ENCODE measurements at places on chromosomes 2 and 18.

DNA sequence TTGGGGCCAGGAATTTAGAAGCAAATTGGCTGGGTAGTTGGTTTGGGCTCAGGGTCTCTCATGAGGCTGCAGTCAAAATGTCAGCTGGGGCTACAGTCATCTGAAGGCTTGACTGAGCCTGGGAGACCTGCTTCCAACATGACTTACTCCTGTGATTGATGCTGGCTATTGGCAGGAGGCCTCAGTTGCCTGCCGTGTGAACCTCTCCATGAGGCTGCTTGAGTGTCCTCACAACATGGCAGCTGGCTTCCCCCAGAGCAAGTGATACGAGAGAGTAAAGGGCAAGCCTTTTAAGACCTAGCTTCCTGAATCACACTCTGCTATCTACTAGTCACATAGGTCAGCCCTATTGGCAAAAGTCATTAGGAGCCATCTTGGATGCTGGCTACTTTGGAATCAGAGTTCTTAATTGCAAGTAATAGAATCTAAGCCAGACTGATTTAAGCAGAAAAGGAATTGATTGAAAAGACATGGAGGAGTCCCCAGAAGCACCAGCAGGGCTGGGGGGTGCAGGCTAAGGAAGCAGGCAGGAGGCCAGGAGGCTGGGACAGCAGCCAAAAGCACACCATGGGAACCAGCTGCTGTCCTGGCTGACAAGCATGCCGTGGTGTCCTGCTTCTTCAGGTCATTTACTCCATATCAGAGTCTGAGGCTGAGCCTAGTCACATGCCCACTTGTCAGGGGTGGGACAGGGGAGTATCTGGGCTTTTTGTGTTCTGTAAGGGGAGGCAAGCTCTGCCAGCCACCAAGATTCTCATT is 7.8 kb upstream of the GIGYF2 start:
- DNase-seq: no peak

GRCh38 chr18:51563396-51563795 is 365.9 kb upstream of the MEX3C start:
- DNase-seq: no peak

GRCh38 chr2:134234535-134234934 is 19.3 kb upstream of the MGAT5 start:
- DNase-seq: no peak

GRCh38 chr2:174863183-174863582 is 98.9 kb upstream of the CHRNA1 start:
- no peak for DNase-seq

GRCh38 chr2:20304411-20304810 is 46.2 kb downstream of the PUM2 start:
- DNase-seq: no peak

GRCh38 chr2:27080140-27080469 is 1.7 kb downstream of the EMILIN1 start:
- DNase-seq: no peak

DNA sequence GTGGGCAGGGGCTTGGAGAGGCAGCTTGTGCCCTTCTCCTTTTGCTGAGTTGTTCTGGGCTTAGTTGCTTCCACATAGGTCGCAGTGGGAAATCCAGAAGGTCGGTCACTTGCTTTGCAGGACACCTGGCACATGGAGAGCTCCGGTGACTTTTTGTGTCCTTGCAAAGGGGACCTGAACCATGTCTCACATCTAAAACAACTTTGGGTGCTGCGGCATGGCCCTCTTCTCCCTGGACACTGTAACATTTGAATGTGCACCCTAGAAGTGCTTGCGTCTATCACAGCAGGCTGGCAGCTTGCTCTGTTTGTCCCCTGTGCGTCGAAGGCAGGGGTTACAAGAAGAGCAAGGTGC is 189.9 kb upstream of the TWIST2 start:
- no peak for DNase-seq

DNA sequence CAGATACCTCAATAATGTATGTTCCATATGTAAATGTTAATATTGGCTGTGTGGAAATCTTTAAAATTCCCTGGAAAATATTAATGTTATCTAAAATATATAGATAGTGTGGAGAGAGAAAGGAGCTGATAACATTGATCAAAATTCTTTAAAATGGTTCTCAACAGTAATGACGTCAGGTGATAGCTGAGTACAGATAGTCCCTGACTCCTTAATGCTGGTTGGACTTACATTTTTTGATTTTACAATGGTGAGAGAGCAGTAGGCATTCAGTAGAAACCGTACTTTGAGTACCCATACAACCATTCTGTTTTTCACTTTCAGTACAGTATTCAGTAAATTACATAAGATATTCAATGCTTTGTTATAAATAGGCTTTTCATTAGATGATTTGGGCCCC is 146.6 kb downstream of the GALNT3 start:
- no peak for DNase-seq

GRCh38 chr2:28055325-28055970 is 164.9 kb downstream of the BABAM2 start:
- no peak for DNase-seq

GRCh38 chr2:231343988-231344387 is 51.5 kb upstream of the B3GNT7 start:
- DNase-seq: no peak

DNA sequence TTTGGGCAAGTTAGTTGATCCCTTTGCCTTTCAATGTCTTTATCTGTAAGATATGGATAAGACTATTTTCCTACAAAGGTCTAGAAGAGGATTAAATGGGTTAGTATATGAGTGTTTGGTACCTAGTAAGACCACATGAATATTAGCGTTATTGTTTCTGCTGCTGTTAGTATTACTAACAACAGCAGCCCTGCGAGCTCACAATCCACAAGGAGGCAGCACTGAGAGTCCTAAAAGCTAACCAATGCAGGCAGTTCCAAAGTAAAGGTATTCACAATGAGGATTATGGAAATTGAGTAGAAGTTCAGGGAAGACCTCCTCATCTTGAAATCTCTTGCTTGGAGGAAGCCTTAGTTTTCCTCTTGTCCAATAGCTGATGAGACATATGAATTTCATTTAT is 248.9 kb downstream of the TDRD15 start:
- DNase-seq: no peak

DNA sequence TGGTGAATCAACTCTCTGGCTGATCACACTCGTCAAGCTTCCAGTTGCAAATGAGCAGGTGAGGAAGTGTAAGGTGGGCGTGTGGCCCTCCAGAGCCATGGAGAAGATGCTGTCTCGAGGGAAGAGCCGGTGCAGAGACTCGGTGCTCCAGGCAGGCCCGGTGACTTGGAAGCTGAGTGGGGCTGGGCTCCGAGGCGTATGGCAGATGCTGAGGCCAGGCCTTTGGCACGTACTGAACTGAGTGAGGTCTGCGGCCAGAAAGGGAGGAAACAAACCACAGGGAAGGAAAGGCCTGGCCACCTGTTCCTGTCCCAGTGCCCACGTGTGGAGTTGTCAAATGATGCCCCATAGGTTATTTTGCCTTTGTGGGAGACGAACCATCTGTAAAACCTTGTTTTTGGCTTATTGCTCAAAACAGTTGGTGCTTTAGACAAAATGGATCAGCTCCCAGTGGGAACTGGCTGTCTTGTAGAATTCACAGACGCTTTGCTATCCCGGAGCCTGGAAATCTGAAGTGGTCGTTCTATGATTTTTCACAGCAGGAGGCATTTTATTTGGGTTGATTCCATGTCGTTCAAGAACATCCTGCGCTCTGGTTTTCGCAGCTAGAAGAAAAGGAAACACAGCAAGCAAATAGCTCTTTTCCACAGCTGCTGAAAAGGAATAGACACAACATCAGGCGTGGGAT is 117.5 kb upstream of the TMEM18 start:
- no peak for DNase-seq

GRCh38 chr2:54330926-54331835 is 75.2 kb upstream of the TSPYL6 start:
- no peak for DNase-seq

DNA sequence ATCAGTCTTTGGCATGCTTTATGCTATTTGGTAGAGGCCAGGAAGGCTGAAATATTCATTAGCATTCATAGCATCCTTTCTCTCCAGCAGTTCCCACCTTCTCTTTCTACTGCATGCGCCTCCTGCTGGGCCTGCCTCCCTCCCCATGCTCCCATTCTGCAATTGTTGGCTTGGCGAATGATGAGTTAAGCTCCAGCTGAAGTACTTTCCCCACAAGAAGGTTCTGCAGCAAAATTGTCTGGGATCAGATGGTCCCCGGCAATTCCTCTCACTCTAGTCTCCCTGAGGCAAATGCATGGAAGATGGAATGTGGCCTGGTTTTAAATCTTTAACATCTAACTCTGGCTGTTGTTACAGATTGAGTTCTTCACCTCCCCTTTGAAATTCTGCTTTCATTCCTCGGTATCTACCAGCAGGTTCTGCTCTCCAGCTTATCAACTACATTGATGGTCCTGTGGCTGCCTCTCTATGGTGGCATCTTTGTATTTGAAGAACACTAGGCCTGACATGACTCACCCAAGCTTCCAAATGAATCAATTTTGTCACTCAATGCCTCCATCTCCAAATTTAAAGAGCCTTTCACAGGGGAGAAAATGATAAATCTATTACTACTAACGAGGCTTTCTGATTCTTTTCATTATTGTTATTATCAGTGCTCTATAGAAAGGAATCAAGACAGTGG is 55.9 kb downstream of the KCTD18 start:
- DNase-seq: no peak

GRCh38 chr18:69226971-69227370 is 173.7 kb upstream of the DOK6 start:
- no peak for DNase-seq

GRCh38 chr2:240136671-240137292 is 677 bp upstream of the COPS9 start:
- DNase-seq: no peak

- DNase-seq: no peak
Measured at GRCh38 chr2:44930274-44931197, 11.0 kb upstream of the SIX3 start.

DNA sequence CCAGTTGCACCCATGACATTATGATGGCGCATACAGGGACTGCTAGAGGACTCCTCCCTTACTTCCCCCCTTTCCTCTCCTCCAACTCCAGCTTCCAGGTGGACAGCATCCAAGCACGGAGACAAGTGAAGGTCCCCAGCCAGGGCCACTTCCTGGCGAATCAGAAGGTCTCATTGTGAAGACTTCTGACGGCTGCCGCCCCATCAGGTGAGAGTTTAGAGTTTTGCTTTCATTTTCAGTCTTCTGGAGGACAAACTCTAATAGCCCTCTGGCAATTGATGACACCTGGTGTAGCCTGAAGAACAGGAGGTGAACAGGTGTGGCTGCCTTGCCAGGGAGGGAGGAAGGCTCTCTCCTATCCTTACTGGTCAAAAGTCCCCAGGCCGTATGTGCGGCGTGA is 77.3 kb upstream of the KCNH7 start:
- no peak for DNase-seq

GRCh38 chr2:126467367-126468054 is 188.4 kb upstream of the GYPC start:
- no peak for DNase-seq

GRCh38 chr2:237572742-237573101 is 6.3 kb downstream of the PRLH start:
- DNase-seq: no peak

DNA sequence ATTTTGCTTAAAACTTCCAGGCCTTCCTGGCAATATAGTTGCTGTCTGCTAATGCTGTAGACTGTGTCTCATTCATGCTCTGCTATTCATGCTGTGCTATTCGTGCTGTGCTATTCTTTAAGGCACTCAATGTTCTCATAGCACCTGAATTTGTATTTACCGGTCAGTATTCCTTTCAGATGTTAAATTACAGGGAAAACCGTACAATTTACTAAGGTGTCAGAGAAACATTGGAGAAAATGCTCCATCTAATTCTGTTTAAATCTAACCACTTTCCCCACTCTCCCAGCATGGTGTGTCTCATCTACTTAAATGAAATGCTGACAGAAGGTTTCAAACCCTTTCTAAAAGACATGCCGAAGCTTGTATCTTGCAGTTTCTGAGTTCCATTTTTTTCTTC is 25.0 kb downstream of the FAM171B start:
- no peak for DNase-seq

DNA sequence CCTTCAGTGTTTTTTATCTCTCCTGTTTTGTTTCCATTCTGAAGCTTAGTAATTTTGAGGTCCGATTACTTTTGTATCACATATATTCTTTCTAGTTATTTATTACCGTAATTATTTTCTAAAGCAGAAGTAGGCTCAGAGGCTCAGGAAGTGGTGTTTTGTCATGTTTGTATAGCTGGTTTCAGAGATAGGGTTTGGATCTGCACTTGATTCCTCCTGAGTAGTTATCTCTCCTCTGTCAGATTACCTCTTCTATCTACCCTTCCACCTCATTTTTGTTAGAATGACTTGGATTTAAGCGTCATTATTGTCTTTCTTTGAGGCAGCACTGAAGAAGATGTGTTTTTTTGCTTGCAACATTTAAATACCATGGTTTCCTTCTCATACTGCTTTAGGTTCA is 95.4 kb downstream of the MTA3 start:
- DNase-seq: no peak

- no peak for DNase-seq
Measured at GRCh38 chr18:45467293-45467692, 148.0 kb upstream of the SLC14A2 start.

DNA sequence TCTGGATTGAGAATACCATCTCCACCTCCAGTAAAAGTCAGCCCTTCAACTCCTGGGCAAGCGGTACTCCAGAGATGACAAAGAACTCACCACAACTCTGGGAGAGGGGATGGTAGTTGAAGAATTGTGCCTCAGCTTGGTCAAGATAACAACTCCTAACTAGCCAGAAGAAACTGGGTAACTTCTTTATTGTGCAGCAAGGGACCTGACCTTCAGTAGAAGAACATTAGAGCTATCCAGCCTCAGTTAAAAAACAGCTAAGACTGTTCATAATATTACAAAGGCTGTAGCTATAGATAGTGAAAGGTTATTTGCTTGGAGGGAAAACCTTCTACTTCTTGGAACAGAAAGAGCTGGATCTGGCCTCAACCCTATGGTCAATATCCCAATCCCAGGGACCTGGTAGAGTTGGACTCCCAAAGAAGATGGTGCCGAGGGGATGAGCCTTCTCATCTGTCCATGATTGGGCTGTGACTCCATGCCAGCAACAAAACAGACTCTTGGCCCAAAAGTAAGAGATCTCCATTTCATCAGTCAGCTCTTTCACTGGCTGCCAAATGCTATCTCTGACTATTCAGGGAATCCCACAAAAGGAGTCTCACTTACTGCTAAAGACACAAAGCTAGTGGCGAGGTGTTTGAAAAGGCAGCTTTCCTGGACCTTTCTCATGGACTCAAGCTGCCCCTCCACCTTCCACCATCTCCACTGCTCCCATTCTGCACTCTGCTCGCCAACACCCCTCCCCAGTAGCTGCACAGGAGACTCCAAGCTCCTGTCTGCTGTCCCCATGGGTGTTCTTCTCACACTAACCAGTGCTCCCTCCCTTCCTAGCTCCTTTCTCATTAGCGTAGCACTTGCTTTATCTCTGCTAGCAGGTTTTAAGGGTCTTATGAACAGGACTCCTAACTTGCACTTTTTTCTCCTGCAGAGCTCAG is 145.8 kb downstream of the CAPN13 start:
- no peak for DNase-seq

- DNase-seq: no peak
Measured at GRCh38 chr2:128162266-128162665, 71.3 kb downstream of the UGGT1 start.

DNA sequence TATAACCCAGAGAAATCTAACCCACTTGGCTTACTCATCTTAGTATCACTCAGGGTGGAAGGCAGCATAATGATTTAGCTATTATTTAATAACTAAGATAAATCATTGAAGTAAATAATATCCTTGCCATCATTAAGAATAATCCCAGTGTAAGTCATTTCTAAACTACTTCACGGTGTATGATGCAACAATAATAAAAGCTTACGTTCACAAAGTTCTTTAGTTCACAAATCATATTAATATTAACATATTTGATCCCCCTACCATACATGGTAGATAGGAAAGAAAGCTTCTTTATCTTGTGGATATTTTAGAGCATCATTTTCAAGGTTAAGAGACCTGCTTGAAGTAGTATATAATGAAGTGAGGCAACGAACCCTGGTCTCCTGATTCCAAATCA is 401.0 kb downstream of the NCKAP5 start:
- no peak for DNase-seq

All from central memory CD4-positive, alpha-beta T cell (primary cell).